ENCODE measurements at places on chromosomes 3 and 15. TPM values are rescaled to one million over a fixed set of nuclear protein-coding genes. Genes with fewer than 3 reads are reported as not detected.

The GPR27 gene
- polyA plus RNA-seq: 3.2 TPM

The ZNF717 gene
- polyA plus RNA-seq: 10.2 TPM

The KBTBD13 gene
- 1.7 TPM for polyA plus RNA-seq

The PPP2R3A gene
- 57.6 TPM for polyA plus RNA-seq

GRCh38 chr15:63188247-63188925, 1.0 kb upstream of the RAB8B start:
- no peak for DNase-seq

The BHLHE40 gene
- 29.5 TPM for polyA plus RNA-seq

The ERICH6 gene
- 0.23 TPM for polyA plus RNA-seq

DNA sequence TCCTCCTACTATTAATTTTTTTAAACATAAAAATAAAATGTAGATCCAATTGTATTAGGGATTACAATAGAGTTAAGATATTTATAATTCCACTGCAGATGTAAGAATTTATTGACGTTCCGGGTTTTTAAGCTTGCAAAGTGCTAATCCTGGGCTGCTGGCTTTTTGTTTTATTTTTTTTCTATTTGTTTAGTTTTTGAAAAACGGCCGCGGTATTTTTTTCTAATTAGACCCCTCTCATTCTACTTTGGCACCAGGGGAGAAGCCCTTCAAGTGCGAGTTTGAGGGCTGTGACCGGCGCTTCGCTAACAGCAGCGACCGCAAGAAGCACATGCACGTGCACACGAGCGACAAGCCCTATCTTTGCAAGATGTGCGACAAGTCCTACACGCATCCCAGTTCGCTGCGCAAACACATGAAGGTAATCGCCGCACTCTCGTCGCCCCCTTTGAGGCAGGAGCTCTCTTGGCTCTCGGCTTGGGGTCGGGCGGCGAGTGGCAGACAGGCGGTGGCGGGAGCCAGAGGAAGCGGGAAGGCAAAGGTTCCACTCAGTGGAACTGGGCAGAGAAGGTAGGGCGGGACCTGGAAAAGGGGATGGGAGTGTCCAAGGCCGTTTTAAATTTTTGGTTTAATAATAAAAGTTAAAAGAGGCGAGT, 3.2 kb downstream of the ZIC1 start:
- DNase-seq: no peak

The GRAMD1C gene
- polyA plus RNA-seq: 1.7 TPM

The SNTN gene
- not detected for polyA plus RNA-seq

The FYCO1 gene
- 39.9 TPM for polyA plus RNA-seq

DNA sequence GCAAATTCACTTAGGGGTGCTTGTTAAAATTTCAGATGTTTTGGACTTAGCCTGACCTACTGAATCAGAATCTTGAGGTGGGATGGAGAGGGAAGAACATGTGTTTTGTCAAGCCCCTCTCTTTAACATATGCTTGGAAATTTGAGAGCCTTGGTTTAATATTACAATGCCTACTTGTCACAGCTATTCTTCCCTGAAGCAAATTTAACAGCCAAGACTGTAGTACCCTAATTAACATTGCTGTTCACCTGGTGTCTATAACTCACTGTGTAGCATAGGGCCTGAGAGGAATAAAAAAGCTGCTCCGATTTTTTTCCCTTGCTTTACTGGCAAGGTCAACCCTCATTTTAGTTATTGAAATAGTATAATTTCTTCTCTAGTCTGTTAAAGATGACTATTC, 880.1 kb downstream of the CADM2 start:
- no peak for DNase-seq

- DNase-seq: no peak
Measured at GRCh38 chr3:87982421-87982820, 76.4 kb downstream of the CGGBP1 start.

GRCh38 chr3:48656841-48657281, 5.8 kb downstream of the CELSR3 start:
- no peak for DNase-seq

DNA sequence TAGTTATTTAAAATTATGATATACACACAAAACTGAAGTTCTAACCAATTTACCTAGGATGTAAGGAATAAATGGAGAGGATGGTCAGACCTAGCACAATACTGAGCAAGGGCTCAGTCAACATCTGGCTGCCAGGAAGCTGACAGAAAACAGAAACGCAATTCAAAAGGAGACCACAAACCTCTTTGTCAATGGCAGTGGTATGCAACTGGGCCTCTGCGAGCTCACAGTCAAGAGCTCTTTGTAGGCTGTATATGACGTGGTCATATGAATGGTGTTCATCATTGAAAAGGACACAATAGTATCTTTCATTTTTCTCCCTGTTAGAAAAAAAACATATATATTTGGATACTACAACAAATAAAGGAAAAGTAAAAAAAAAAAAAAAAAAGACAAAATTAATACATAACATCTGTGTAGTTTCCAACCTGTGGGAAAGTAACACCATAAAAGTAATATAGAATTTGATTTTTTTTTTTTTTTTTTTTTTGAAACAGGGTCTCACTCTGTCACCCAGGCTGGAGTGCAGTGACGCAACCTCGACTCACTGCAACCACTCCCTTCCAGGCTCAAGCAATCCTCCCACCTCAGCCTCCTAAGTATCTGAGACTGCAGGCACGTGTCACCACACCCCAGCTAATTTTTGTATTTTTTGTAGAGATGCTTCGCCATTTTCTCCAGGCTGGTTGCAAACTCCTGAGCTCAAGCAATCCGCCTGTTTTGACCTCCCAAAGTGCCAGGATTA, 37.9 kb downstream of the UBR1 start:
- DNase-seq: no peak

The GOLGA6L7 gene
- not detected for polyA plus RNA-seq

GRCh38 chr3:108455212-108455705, 55.1 kb downstream of the MYH15 start:
- DNase-seq: no peak

DNA sequence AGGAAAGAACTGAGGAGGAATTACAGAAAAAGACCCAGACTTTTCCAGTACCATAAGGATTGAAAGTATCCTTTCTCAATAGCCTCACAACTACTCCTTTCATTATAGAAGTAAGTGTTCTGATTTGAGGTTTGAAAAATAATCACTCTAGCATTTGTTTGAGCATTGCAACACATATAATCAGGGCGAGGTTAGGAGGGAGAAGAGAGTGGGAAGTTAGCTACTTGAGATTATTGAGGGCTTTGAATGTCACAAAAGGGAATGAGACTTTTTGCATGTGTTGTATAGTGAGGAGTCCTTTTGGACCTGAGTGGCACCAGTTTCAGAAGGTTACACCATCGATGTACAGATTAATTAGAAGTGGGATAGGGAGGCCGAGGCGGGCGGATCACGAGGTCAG, 65.2 kb upstream of the TNIK start:
- DNase-seq: no peak

GRCh38 chr15:79132770-79133169, 42.2 kb upstream of the RASGRF1 start:
- no peak for DNase-seq

DNA sequence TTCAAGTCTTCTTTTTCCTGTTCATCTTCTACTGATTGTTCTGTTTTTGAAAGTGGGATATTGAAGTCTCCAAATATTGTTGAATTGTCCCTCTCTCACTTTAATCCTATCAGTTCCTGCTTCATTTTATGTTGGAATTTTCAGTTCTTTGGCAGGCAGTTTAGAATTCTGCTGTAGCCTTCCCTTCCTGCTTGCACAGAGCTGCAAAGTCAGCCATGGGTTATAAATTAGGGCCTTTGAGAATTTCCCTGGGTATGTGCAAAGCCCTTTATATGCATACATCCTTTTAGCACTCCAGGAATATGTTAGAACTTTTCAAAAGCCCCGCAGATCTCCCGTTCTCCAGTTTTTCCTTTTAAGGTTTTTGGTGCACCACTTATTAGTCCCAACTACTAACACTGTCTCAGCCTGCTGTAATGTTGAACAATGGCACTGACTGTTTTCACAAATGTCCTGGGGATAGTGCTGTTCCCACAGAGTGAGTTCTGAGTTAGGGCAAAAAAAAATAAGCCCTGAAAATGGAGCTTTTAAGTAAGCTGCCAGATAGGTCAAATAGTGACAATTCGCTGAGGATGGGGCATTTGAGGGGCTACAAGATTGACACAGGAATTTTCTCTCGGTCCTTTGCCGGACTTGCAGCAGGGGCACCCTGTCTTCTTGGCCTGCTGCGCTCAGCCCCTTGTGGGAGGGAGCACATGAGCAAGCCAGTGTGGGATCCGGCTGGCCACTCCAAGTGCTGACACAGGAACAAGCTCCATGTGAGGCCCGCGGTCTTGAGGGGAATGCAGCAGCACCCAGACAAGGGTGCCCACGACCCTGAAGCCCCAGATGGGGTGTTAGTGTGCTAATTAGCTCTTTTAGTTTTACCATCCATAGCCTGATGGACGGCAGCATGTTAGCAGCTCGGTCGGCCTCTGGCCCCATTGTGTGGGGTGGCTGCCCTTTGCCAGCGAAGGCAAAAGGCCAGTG, 96.0 kb downstream of the VPS8 start:
- no peak for DNase-seq

- no peak for DNase-seq
Measured at GRCh38 chr3:2153053-2153452, 54.4 kb downstream of the CNTN4 start.
